ENCODE measurements at places on chromosomes 1 and 21.

GRCh38 chr21:38434913-38435533 is 63.3 kb downstream of the ERG start:
- H3K4me1 ChIP-seq, result no peaks in the 10 kb centered on the region
- no peak overlapping the region for H3K4me3 ChIP-seq
- H3K27me3 ChIP-seq, result no peaks in the 10 kb centered on the region
- H3K36me3 ChIP-seq, result no peaks in the 10 kb centered on the region

DNA sequence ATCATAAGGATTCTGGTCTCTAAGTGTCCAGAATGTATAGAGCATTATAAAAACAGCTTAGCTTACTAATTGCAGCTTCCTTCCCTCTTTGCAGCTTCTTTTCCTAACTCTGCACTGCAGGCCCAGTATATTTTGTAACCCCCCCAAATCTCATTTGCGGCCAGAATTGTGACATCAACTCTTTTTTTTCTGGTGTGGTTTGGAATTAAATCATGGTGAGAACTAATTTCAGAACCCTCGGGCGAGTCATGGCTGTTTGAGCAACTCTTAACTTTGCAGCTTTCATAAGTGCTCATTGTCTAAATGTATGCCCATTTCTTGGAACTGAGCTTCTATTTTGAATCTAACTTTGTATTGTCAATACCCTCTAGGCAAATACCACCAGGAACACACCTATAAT is 187.4 kb downstream of the CYYR1 start:
- no peak overlapping the region for H3K4me3 ChIP-seq
- H3K27me3 ChIP-seq, result no peaks in the 10 kb centered on the region
- H3K27ac ChIP-seq, result no peak overlapping the region
- no peaks in the 10 kb centered on the region for H3K36me3 ChIP-seq

DNA sequence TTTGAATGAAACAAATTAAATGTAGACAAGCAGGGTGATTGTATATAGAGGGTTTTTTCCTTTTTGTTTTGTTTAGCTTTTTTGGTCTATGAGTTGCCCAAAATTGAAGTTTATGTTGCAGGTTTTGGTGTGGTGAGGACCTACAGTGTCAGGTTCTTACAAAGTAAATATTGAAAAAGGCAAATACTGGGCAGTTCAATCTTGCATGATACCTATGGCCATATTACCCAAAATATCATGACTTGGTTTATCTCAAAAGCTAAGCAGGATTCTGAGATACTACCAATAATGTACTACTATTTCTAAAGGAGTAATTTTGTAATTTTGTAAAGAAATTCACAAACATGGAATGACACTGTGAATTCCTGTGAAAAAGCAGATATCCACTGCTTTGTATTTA is 1.8 kb downstream of the DNAJB4 start:
- no peaks in the 10 kb centered on the region for H3K27me3 ChIP-seq
- H3K4me3 ChIP-seq, result no peak overlapping the region
- H3K36me3 ChIP-seq, result no peaks in the 10 kb centered on the region
- DNase-seq, result no peak

GRCh38 chr1:26833432-26834405 is 7.2 kb downstream of the ZDHHC18 start:
- H3K4me1 ChIP-seq, result peaks cover 13% of the 10 kb centered on the region
- DNase-seq, result peak; percentile 95
- no peak overlapping the region for H3K4me3 ChIP-seq
- H3K27me3 ChIP-seq, result no peaks in the 10 kb centered on the region
- H3K36me3 ChIP-seq, result no peaks in the 10 kb centered on the region

DNA sequence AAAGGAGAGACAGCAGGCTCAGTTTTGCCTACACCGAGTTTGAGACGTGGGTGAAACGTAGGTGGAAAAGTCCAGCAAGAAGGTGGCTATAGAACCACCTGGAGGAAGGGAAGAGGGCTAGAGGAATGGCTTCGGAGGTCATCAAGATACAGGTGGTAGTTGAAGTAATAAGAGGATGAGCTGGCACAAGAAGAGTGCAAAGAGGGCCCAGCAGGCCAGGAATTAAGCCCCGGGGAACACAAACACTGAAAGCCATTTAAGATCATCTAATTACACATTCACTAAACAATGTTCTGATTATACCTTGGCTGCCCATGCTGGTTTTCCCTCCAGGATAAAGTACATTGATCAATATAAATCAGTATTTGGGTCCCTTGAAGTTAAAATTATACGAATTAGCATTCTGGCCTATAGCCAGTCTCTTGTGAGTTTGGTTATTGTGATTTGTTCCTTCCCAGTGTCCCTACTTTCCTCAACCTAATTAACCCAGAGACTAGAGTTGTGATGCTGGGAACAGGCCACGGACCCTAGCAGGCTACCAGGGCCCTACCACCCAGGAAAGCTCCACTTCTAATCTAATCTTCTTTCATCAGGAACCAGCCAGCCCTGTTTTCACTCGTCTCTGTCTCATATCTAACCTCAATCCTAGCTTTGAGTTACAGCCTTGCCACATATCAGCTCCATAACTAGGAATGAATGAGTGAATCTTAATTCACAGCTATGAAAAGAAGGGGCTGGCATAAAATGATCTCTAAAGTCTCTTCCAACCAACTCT is 26.4 kb upstream of the PPP1R15B start:
- H3K27me3 ChIP-seq, result no peaks in the 10 kb centered on the region
- no peaks in the 10 kb centered on the region for H3K4me1 ChIP-seq
- peaks cover 97% of the 10 kb centered on the region for H3K36me3 ChIP-seq
- no peak overlapping the region for H3K4me3 ChIP-seq

DNA sequence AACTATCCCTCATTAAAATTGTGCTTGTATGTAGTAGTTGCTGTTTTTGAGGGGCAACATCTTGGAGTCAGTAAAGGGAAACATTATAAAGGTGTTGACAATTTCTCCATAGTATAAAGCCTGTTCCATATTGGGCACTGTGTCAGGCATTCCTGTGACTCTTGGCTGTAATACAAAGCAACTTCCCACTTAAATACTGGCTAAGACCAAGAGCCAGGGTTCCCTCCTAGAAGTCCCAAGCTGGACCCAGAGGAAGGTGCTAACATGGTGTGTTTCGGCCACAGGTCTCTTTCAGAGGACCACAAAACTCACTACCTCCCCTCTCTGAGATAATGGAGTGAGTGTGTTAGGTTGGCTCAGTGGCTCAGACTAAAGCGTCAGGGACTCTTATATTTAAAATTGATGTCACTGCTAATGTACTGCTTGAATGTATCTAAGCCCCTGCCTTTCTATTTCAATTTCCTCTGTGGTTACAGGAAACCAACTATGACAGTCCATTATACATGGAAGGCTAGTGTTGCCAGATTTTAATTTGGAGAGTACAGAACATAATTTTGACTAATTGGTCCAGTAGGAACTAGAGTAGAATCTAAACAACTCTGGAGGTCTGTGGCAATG is 74.7 kb upstream of the RGL1 start:
- no peaks in the 10 kb centered on the region for H3K36me3 ChIP-seq
- no peaks in the 10 kb centered on the region for H3K27me3 ChIP-seq
- H3K27ac ChIP-seq, result no peak overlapping the region
- no peaks in the 10 kb centered on the region for H3K4me1 ChIP-seq
- H3K4me3 ChIP-seq, result no peak overlapping the region
- DNase-seq, result no peak

- H3K27me3 ChIP-seq, result no peaks in the 10 kb centered on the region
- H3K36me3 ChIP-seq, result no peaks in the 10 kb centered on the region
- DNase-seq, result no peak
- peaks cover 6% of the 10 kb centered on the region for H3K4me1 ChIP-seq
- peak overlapping the region; percentile 20 for H3K27ac ChIP-seq
- H3K4me3 ChIP-seq, result no peak overlapping the region
Observed at GRCh38 chr1:32917521-32917920, 16.3 kb upstream of the TMEM54 start.

All from Peyer's patch (tissue), 4 donors.